Activated naive CD4-positive, alpha-beta T cell treated with anti-CD3 and anti-CD28 coated beads, Interleukin-2, amount 50 U/mL, for 16 hours (primary cell): ENCODE measurements at places on chromosomes 16 and 17.
A peak's percentile ranks its signal among the peaks of the same experiment; 100 is the strongest.

DNA sequence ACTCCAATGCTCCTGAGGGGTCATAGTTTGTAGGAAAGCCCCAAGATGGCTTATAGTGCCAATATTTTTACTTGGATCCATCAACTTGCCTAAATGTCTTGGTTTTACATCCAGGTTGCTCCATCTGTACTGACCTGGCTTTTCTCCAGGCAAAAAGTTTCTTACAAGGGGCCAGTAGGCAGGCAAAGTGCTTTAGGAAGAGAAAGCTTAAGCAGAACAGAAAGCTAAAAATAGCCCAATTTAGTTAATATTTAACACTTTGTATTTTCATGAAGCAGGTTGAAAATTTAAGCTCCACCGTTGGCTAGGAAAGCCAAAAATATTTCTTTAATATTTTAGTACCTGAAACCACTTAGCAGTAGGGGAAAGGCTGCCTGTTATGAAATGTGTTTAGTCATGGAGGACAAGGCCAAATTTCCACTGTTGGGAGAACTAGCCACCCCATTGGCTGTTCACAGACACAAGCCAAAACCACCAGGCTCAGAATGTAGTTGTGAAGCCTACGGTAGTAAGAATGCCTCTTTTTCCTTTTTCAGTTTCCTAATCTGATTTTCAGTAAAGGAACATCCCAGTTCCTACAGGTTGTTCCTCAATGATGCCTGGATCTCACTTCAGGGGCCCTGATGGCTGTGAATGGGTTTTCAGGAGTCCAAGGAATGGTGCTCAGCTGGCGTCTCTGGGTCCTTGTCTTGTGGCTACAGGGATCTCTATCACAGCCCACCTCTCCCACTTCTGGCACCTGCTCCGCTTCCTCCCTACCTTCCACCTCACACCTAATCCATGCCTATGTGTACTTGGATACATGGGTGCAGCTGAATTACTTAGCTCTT is 324.8 kb downstream of the PMP22 start:
- DNase-seq = no peak

DNA sequence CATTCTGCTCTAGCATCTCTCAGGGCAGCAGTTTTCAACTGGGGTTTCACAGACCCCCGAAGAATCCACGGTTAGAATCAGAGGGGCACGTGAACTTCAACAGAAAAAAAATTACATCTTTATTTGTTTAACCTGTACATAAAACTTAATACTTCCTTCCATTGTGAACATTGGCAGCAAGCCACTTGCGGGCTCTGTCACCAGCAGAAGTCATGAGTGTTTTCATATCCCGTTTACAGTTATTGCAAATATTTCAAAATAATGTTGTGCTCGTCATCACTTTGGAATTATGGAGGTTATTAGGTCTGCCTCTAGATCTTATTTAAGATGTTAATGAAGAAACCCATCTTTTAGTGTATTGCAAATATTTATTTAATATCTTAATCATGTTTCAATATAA is 109.8 kb downstream of the SDR42E1 start:
- no peak for DNase-seq

GRCh38 chr17:15112846-15113617 is 152.1 kb downstream of the PMP22 start:
- no peak for DNase-seq

GRCh38 chr16:24027466-24027865 is 191.7 kb downstream of the PRKCB start:
- DNase-seq = no peak

DNA sequence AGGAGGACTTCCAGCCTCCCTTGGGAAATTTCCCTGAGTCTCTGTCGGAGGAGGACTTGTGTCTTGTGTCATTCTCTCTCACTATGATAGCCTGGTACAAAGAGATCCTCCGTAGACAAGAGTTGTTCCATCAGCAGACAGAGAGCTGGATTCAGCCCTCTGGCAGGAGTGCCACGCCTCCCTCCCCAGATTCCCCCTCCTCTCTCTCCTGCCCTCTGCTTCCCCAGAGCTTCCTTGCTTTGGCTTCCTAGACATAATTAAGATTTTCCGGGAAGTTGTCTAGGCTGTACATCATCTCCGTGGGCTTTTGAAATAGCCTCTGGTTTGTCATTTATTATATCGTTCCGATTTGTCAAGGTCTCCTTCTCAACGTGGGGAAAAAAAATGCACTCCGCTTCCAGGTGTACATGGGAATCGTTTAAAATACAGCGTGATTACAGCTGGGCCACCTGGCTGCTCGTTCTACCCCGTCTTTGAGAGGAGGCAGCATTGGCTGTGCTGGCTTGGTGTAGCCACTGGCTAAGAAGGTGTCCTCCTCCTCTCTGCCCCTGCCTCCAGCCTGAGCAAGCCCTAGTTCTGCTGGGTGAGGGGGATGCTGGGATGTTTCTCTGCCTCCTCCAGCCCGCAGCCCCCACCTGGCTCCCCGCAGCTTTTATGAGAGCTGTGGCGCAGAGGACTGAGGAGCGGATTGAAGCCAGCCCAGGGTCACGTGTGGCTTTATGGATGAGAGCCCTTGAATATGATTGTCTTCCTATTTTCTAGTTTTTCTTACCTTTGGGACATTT is 282.5 kb downstream of the SNX29 start:
- DNase-seq = no peak

- no peak for DNase-seq
Observed at GRCh38 chr17:15361151-15361550, 19.8 kb upstream of the TEKT3 start.

DNA sequence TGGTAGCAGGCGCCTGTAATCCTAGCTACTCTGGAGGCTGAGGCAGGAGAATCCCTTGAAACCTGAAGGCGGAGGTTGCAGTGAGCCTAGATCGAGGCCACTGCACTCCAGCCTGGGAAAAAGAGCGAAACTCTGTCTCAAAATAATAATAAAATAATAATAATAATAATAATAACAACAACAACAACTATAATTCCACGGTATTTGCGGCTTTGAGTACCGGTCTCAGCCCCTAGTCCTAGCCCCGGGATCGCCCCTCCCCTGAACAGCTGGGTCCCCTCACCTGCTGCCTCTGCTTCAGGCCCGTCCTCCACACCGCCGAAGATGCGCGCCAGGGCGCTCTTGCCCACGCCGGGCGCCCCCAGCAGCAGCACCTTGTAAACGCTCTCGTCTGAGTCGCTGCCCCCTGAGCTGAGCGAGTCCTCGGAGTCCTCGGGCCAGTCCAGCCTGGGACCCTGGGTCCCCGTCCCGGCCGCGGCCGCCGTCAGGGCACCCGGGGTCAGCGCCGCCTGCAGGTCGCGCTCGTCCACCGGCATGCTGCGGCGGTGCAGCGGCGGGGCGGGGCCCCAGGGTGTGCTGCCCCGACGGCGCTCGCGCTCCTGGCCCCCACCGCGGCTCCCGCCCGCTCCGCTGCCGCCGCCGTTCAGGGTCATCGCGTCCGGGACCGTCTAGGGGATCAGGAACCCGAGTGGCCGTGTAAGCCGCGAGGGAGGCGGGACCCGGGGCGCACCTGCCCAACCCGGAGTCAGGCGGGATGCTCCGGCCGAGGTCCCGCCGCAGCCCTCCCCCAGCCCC is 611 bp downstream of the RRAD start:
- peak; percentile 38 for DNase-seq

DNA sequence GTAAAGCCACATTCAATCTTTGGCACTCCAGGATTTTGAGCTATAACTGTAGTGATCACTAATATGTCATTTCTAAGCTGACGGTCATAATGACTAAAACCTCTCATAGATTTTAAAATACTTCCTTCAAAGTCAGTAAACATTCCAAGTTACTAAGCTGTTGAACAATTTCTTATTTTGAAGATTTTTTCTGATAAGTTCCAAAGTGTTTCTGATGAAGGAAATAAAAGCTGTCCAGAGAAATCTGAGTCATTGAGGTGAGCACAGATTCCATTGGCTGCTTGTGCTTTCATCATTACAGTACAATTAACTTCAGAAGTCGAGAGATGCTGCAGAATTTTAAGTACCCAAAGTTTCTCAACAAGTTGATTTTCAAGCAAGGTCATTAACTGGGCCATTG is 23.9 kb downstream of the NLRC5 start:
- DNase-seq = no peak

- no peak for DNase-seq
Observed at GRCh38 chr16:60989592-60989991, 1046.6 kb downstream of the CDH8 start.

GRCh38 chr16:10239640-10240039 is 57.4 kb upstream of the GRIN2A start:
- no peak for DNase-seq

- no peak for DNase-seq
Observed at GRCh38 chr17:73256220-73256619, 5.5 kb downstream of the CPSF4L start.

GRCh38 chr16:86952769-86953168 is 364.4 kb downstream of the C16orf95 start:
- no peak for DNase-seq

DNA sequence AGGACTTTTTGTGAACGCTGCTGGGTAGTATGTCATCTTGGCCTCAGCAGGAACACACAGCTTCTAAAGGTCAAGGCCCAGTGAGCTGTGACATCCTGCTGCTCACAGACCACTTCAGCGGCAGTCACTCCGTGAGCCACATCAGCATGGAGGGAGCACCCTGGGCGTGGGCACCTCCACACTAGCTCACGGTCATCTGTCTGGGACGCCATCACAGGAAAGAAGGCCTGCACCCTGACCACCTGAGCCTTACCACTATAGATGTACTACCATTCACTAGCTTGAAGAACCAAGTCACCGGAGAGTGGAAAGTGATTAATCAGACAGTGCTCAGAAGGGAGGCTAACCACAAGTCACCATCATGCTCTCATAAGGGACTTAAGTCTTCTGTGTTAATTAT is 3.3 kb downstream of the AXIN1 start:
- DNase-seq = no peak

GRCh38 chr16:72468582-72468981 is 296.6 kb upstream of the PMFBP1 start:
- DNase-seq = no peak

DNA sequence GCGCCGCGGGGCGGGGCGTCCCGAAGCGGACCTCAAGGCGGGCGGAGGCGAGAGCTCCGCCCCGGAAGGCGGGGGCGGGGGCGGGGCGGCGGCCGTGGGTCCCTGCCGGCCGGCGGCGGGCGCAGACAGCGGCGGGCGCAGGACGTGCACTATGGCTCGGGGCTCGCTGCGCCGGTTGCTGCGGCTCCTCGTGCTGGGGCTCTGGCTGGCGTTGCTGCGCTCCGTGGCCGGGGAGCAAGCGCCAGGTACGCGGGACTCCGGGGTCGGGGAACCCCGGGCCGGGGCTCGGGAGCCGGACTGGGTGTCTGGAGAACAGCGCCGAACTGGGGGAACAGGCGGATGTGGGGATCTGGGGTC is at the start of gene TNFRSF12A:
TSS of gene TNFRSF12A (plus strand) at position 122 of the 357 bp plus-strand sequence. CDS start at position 152, 30 bp downstream.
- peak; percentile 48 for DNase-seq

DNA sequence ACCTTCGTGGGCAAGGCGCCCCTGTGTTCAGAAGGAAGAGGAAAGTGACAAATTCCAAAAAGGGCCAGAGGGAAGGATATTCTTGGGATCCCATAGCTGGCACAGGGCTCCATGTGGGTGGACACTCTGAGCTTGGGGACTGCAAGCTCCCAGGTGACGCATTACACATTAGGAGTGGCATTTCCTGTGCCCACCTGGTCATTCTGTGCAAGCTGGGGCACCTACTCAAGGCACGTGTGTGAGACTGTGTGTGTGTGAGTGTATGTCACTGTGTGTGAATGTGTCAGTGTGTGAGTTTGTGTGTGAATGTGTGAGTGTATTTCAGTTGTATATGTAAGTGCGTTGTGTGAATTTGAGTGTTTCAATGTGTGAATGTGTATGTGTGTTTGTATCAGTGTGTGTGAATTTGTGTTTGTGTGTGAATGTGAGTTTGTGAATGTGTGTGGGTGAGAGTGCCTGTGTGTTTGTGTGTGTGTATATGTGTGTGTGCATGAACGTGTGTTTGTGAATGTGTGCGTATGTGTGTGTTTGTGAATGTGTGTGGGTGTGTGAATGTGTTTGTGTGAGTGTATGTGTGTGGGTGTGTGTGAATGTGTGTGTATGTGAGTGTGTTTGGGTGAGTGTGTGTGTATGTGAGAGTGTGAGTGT is 1.6 kb upstream of the CD300A start:
- no peak for DNase-seq

GRCh38 chr16:75227361-75228142 is 8.8 kb downstream of the CTRB1 start:
- no peak for DNase-seq

DNA sequence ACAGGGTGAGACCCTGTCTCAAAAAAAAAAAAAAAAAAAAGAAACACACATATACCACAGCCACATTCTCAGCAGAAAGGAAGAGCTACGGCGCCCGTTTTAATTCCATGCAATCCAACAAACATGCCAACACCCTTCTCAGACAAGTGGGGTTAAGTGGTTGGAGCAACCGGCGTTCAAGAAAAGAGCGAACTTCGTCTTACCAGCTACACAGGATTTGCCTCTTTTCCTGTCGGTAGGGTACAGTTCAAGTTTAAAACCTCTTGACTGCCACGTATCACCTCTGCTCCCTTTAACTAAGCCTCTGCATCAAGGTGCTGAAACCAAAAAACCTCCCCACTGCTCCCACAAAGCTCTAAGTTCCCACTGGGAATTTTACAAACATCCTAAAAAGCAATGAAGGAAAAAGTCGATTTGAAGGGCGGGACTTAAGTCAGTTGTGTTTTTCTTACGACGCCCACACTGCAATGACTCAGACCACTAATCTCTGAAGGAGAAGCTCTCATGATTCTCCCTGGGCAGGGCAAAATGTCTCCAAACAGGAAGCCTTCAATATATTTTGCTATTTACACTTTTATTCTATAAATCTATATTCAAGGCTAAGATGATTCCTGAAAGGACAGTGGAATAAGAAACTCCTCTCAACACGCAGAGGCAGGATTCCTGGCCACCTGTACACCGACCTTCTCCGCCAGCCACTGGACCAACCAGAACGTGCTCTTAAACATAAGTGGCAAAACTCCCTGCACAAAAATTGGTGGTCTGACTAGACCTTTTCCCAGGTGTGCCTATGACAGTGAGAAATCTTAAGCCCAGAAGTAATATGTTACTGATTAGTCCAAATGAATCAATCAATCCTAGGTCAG is 18.8 kb downstream of the SRP68 start:
- peak; percentile 31 for DNase-seq

- no peak for DNase-seq
Observed at GRCh38 chr16:55898592-55898991, 23.4 kb upstream of the CES5A start.

DNA sequence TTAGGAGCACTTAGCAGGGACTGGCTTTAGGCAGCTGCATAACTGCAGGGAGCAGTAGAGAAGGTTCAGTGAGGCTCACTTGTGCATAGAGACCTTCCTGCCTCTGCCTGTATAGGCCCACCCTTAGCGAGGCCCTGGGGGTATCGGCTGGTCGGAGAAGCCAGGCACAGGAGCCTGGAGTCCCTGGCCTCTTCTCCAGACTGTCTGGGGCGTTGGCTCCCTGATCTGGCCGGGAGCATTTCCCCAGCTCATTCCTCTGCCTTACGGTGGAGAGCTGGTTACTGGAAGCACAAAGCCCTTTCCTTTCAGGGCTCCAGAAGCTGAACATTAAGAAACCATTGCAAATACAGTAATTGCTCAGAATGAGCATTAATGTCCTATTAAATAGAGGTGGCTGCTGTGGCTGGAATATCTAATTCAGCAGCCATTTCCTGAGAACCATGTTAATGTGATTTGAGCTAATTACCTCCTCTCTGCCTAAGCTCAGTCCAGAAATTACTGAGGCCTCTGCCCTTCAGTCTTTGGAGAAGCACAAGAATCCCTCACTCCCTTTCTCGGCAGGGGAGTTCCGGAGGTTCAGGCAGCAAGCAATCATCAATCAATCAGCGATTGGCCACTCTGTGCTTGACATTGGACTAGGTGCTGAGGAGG is 18.8 kb upstream of the TMEM220 start:
- no peak for DNase-seq
